Occipital lobe (tissue), 3 donors: ENCODE measurements at places on chromosomes 7 and 10. TPM values are rescaled to one million over a fixed set of nuclear protein-coding genes. Genes with fewer than 3 reads are reported as not detected.

DNA sequence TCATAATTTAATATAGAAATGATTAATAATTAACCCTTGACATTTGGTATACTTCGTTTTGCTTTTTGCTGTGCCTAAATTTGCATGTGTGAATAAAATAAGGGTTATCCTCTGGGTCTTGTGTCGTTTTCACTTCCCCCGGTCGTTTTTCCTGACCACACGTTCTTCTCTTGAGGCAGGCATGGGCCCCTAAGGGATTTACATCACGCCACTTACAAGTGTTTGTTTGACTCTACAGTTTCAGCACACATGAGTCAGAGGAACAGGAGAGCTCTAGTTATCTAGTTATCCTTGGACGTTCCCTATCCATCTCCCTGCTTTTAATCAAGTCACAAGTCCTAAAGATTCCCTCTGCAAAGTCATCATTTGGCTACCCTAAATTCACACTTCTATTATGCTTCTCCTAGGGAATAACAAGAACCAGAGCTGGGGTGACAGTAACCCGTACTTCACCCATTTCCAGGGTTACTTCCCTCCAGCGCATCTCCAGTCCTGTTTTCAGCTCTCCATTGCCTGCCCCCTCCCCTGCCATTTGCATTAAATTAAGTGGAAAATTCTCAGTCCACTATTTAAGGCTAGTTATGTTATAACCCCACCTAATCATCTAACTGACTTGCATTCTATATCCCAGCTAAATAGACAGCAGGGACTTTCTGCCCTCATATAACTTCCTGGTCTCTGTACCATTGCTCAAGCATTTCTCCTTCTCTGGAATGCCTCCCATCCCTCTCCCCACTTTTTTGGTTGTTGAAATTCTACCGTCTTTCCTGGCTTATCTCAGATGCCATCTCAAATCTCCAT is 206.9 kb downstream of the PTEN start:
- DNase-seq: no peak

DNA sequence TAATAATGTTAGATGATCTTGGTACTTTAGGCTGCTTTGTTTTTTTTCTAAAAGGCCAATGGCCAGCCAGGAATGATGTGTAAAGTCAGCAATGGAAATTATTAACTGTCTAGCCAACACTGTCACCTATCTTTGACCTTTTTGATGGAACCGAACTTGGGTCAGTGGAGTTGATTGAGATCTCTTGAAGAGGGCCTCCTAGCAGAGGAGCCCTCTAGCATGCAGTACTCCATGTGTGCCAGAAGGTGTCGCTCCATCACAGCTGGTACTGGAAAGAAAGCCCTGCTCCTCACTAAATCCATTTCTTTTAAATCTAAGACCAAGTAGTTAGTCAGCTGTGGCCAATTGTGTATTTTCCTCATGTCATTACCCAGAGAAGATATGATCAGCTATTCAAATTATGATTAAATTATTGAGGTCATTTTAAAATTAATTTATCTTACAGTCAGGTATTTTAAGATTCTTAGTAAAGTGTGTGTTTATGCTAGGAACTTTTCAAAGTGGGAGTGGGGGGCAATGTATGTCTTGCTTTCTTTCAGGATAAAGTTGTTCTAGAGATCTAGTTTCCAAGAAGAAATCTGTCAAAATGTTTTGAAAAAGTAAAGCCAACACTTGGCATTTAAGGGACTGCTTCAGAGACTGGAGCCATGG is 33.1 kb upstream of the CROT start:
- DNase-seq: peak; percentile 20

- no peak for DNase-seq
Observed at GRCh38 chr10:132018446-132018845, 36.7 kb upstream of the BNIP3 start.

DNA sequence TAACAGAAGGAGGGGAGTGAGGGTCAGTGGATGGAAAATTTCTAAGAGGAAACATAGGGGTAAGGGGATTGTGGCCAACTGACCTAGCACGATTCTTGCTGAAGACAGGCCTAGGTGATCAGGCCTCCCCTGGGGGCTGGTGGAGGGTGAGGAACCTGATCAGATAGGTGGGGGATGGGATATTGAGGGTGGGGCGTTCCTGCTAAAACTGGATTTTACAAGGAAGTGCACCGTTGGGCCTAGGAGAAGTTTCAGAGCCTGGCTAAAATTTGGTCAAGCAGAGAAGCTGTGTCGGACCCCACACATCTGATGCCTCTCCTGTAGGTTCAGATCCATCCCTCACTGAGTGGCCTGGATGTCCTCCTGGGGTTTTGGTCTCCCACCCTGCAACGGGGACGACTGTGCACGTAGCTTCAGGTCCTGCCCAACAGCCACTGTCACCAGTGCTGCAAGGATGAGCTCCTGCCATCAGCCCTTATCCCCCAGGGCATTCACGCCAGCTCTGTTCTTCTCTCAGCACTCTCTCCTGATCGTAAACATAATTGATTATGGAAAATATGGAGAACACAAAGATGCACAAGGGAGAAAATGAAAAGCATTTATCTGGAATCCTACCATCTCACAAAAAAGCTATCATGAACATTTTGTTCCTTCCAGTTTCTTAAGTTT is 89.9 kb downstream of the ADCY1 start:
- DNase-seq: no peak

- no peak for DNase-seq
Observed at GRCh38 chr10:11311027-11311426, 293.4 kb downstream of the CELF2 start.

GRCh38 chr7:82445271-82445670 is 1.7 kb upstream of the CACNA2D1 start:
- no peak for DNase-seq

DNA sequence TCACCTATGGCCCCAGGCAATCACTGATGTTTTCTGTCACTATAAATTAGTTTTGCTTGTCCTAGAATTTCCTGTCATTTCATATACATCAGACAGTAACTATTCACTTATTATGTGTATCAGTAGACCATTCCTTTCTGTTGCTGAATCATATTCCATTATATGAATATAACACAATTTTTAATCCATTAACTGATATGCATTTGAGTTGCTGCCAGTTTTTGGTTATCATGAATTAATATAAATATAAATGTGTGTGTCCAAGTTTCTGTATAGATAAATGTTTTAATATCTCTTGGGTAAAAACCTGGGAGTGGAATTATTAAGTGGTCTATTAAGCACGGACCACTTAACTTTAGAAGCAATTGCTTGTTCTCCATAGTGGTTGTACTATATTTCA is 143.8 kb downstream of the ZNF438 start:
- no peak for DNase-seq

GRCh38 chr7:21364801-21365271 is 63.0 kb upstream of the SP4 start:
- no peak for DNase-seq

GRCh38 chr10:75107756-75108683 is 3.4 kb upstream of the SAMD8 start:
- DNase-seq: no peak

DNA sequence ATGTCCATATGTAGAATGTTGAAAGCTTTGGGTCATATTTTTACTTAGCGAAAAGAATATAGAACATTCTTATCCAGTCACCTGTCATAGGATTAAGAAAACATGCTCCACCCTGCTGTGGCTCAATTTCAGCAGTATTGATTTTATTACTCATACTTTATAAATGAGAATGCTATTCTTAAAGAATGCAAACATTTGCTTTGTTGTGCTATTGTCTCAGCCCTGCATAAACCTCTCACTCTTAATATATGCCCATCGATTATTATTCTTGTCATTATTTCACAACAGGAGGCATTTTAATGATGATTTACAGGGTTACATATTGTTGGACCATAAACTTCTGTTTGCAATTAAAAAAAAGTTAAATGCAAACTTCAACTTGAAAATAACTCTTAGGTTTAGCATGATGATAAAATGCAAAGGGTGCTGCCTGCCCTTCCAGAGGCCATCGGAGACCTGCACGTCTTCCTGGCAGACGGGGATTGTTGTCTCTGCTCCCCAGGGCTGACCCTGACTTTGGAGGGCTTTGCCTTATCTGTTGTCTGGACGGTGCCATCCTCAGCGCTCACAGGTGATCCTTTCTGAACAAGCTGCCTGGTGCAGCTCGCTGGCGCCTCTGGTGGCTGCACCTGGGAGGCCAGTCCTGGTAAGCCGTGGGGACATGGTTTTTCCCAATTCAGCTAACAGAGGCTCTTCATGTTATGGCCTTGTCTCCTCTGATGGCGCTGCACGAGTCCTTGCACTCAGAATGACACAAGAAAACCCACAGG is 50.0 kb upstream of the SHH start:
- no peak for DNase-seq

GRCh38 chr7:128841171-128841690 is 11.0 kb downstream of the FLNC start:
- DNase-seq: no peak

- no peak for DNase-seq
Observed at GRCh38 chr7:80640846-80641245, 2.4 kb downstream of the CD36 start.

DNA sequence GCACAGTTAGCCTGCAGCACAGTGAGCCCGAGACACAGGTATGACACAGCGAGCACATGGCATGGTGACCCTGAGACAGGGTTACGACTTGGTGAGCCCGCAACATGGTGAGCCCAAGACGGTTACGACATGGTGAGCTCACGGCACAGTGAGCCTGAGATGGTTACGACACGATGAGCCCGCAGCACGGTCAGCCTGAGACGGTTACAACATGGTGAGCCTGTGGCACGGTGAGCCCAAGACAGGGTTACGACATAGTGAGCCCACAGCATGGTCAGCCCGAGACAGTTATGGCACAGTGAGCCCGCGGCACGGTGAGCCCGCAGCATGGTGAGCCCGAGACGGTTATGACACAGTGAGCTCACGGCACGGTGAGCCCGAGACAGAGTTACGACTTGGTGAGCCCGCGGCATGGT is 156.1 kb downstream of the MAD1L1 start:
- no peak for DNase-seq

DNA sequence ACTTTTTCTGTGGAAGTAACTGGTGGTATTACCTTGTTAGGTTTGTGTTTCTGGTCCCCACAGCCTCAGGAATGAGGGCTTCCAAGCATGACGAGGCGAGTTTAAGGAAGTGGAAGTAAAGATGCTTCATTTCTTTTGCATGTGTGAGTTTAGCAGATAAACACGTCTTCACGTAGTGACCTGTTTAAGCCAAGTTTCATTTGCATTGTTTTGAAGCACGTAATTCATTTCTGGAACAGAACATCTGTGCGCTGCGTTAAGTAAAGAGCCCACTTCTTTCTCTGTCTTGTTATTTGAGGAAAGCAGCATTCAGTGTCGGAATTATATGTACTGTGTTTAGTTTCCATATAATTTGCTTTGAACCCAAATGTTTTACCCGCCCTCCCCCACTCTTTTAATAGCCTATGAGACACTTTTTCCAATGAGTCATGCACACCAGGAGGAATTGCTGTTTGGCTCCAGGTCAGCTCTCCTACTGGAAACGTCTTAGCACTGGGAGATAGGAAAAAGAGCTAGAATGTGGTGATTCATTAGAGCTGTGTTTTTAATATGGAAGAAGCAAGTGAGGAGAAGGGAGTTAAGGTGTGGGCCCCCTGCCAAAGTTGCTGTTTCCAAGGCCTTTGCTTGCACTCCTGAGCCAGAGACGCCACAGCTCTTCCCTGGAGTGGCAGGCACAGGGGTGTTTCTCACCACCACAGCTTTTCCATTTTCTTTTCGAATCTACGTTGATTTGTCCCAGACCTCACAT is 36.7 kb downstream of the BTBD16 start:
- peak; percentile 47 for DNase-seq

DNA sequence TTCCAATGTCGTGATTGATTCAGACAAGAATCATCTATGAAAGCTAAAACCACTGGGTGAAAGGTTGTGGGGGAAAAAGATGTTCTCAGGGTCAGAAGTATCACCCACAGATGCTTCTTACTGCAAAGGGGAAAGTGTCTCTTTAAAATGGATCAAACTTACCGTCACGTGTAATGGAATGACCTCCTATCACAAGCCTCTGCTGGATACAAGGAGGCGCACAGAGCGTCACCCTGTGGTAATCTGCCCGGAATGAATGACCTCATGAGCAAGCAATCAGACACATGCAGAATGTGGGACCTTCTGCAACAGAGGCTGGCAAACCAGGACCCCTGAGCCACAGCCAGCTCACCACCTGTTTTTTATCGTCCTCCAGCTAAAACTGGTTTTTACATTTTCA is 33.0 kb downstream of the WIPF3 start:
- no peak for DNase-seq

DNA sequence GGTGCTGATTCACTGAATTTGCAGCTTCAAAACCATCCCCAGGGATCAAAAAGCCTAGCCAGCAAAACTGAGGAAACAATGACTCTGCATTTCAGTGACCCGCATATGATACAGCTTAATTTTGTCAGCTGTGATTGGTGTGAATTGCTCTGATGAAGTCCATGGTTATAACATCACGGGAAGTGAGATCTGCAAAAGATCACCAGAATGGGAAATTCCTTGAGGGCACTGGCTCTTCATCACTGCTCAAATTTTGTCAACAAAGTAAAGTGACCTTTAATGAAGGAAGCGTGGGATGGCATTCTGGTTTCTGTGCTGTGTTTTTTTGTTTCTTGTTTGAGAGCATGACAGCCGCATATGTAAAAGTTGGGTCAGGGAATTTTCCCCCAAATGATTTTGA is 745.9 kb downstream of the GATA3 start:
- DNase-seq: no peak

DNA sequence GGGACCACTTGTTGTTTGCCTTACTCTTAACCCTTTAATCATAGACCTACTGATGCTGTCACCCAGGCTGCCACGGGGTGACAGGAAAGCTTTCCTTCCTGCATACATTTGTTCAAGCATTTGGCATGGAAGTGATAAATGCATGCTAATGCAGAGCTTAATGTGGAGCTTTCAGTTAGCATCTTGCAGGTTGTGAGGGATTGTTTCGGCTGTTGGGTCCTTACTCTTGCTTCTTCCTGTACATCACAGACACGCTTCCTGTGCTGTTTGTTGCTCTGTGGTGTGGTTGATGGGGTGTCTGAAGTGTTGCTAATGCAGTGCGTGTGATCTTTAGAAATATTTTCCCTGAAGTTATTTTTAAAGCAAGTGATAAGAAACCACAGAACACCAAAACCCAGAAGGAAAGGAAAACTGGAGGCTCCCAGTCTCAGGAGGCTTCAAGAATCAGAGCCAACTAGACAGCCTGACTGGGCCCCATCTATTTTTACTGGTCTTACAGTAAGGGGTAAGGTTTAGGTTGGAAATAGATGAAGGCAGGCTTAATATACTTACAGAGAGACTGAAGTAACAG is 143.1 kb downstream of the CHN2 start:
- no peak for DNase-seq

GRCh38 chr10:74891053-74891452 is 64.7 kb downstream of the KAT6B start:
- DNase-seq: no peak

- DNase-seq: no peak
Observed at GRCh38 chr7:77710861-77711260, 14.6 kb downstream of the RSBN1L start.

- no peak for DNase-seq
Observed at GRCh38 chr7:28358423-28358868, 53.9 kb upstream of the CREB5 start.

- DNase-seq: no peak
Observed at GRCh38 chr10:131731780-131732630, 168.8 kb upstream of the PPP2R2D start.

ARHGAP22 gene
- total RNA-seq: 2.2 TPM

TAS2R5 gene
- total RNA-seq: 3.4 TPM

FFAR4 gene
- total RNA-seq: not detected

NODAL gene
- total RNA-seq: 2.2 TPM

LBX1 gene
- not detected for total RNA-seq

ADO gene
- total RNA-seq: 38.7 TPM

SORBS1 gene
- 123 TPM for total RNA-seq

GNAT3 gene
- total RNA-seq: not detected

CHST3 gene
- 7.2 TPM for total RNA-seq

PKD1L1 gene
- 0.62 TPM for total RNA-seq

STEAP2 gene
- 2.3 TPM for total RNA-seq

MUC3A gene
- total RNA-seq: 0.47 TPM
